NCI-H446 (cell line): ENCODE measurements at places on chromosomes 5 and 9.
A peak's percentile ranks its signal among the peaks of the same experiment; 100 is the strongest.

DNA sequence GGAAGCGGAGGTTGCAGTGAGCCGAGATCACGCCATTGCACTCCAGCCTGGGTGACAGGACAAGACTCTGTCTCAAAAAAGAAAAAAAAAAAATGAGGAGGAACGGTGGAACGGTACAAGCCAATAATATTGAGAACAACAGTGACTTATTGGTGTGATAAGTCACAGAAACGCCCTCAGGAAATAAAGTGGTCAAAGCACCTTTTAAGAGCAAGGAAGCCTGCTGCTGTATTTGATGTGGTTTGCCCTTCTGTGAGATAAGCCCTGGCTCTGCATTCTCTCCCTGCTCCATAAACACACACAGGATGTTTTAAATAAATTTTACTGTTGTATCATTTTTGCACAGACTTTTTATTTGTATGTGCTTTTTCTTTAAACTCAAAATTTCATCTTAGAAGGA lies 269.9 kb upstream of the MSX2 start:
- no peak for DNase-seq

GRCh38 chr5:132057498-132058255 lies 2.8 kb upstream of the IL3 start:
- no peak for DNase-seq

GRCh38 chr5:146341854-146342253 lies 3.2 kb downstream of the POU4F3 start:
- DNase-seq = no peak

- no peak for DNase-seq
Measured at GRCh38 chr5:11958321-11958720, 54.1 kb upstream of the CTNND2 start.

- no peak for DNase-seq
Measured at GRCh38 chr5:169287529-169287928, 13.4 kb downstream of the SLIT3 start.

DNA sequence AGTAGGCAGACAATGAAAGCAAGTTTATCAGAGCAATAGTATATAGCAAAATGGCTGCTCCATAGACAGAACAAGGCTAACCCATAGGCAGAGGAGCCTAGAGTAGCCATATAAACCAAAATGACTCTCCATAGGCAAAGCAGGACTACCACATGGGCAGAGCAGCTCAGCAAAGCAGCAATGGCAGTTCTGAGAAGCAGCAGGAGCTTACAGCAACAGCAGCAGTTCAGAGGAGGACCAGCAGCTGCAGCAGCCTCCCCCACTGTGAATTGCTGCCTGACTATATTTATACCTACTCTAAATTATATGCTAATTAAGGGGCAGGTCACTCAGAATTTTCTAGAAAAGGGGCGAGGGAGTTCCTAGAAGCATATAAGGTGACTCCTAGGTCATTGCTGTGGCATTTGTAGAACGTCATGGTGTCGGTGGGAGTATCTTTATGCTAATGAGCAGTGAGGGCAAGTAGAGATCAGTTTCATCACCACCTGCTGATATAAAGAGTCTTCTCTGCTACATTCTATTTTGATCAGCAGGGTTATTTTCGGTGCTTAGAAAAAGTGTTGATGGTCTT lies 1115.5 kb downstream of the DTWD2 start:
- DNase-seq = no peak

DNA sequence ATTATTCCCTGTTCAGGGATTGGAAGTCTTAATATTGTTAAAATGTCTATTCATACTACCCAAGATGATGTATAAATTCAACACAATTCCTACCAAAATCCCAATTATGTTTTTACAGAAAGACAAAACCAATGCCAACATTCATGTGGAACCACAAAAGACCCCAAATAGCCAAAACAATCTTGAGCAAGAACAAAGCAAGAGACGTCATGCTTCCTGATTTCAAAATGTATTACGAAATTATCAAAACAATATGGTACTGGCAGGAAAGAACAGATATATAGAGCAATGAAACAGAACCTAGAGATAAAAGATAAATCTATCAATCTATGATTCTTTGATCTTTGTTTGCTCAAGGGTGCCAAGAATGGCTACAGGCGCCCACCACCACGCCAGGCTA lies 237.9 kb downstream of the TAF11L14 start:
- no peak for DNase-seq

DNA sequence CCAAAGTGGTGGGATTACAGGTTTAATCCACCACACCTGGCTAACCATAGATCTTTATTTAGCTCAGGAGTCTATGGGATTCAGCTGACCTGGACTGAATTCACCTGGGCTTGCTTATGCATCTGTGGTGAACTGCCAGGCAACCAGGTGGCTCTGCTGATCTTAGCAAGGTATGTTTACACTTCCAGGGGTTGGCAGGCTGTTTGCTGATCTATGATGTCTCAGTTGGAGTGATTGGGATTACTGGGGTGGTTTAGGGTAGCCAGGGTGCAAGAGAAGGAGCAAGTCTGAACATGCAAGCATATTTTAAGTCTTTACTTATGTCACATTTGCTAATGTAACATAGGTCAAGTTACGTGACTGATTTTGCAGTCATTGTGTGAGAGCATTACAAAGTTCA lies 63.6 kb upstream of the JAK2 start:
- no peak for DNase-seq

GRCh38 chr5:24645483-24645882 lies 705 bp upstream of the CDH10 start:
- DNase-seq = no peak

- no peak for DNase-seq
Measured at GRCh38 chr9:76519075-76519835, 60.3 kb downstream of the GCNT1 start.

DNA sequence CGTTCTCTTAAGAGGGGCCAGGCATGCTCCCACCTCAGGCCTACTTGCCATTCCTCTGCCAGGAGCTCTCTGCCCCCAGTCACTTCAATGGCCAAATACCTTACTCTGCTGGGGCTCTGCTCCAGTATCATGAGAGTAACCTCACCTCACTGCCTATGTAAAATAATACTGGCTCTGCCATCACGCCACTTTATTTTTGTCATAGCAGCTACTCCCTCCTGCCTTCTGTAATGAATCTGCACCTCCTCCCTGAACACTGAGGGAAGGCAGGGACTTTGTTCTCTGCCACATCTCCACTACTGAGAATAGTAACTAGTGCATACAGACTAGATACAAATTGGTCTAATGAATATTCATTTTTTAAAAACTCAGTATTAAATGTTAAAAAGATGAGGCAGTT lies 33.8 kb downstream of the MACROH2A1 start:
- no peak for DNase-seq

- no peak for DNase-seq
Measured at GRCh38 chr9:86135371-86135770, 36.0 kb upstream of the GOLM1 start.

DNA sequence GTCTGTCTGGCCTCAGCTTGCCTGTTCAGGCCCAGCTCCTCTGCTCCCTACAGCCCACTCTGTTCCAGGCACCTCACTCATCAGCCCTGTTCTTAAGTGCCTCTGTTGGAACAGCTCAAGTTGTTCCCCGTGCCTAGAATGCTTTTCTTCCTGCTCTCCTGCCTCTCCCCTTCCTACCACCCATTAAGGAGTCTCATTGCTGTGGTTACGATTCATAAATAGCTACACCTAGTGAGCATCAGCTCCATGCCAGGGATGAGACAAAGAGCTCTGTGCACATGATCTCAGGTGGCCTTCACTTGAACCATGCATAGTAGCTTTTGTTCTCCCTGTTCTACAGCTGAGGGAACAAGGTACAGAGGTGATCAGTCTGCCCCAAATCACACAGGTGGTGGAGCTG lies 54.3 kb downstream of the PSD2 start:
- no peak for DNase-seq

GRCh38 chr5:90071066-90071465 lies 338.5 kb downstream of the CETN3 start:
- no peak for DNase-seq

GRCh38 chr5:3186736-3187405 lies 408.8 kb upstream of the IRX1 start:
- DNase-seq = no peak

DNA sequence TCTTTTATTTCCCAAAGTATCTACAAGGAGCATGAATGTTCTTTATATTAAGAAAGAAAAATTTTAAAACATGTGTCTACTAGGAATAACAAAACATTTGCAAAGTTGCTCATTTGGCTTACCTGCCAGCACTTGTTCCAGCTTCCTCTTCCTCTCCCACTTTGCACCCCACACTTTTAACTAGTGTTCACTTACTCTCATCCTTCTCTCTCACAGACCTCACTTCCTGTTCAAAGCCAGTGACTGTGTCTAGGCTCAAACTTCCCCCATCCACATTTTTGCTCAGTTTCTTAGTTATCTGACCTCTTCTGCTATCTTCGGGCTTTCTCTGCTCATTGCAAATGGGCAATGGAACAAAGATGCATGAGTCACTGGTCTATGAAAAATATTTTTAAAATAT lies 512.2 kb upstream of the ZNF462 start:
- DNase-seq = no peak

DNA sequence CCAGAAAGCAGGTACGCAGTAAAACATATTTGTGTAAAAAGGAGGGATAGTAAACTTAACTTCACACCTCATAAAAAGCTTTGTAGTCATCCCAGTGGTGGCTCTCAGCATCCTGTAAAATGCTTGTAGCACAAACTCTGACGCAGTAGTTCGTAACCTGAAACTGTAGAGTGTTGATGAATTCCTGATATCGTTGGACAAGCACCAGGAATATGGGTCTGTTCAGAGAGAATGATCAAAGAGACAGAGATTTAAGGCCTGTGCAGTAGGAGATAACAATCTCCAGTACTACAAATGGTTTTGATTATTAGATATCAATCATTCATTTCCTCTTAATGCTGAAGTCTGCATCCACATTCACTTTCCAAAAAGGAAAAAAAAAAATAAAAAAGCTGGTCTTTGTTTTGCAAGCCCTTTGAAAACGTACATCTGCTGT lies 148.5 kb downstream of the KIAA0825 start:
- no peak for DNase-seq

DNA sequence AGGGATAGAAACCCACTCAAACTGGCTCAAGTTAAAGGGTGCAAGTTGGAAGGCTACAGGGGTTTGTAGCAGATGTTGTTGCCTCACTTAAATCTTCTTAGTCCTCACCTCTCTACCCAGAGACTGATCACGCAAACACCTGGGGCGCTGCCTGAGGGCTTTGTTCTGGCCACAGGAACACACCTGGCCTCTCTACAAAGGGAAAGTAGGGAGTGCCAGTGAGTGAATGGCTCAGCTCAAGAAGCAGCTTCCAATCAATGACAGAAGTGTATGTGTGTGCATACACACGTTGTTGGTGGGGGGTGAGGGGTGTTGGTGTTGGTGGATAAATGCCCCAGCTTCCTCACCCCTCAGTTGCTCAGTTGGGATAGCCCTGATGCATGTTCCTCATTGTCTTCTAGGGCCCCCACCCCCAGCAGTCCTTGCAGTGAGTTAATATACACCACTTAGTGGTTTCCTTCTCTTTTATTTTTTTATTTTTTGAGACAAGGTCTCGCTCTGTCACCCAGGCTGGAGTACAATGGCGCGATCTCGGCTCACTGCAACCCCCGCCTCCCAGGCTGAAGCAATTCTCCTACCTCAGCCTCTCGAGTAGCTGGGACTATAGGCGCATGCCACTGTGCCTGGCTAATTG lies 30.6 kb upstream of the CTNNA1 start:
- DNase-seq = no peak

GRCh38 chr9:111399772-111400563 lies 69.9 kb upstream of the OR2K2 start:
- no peak for DNase-seq

DNA sequence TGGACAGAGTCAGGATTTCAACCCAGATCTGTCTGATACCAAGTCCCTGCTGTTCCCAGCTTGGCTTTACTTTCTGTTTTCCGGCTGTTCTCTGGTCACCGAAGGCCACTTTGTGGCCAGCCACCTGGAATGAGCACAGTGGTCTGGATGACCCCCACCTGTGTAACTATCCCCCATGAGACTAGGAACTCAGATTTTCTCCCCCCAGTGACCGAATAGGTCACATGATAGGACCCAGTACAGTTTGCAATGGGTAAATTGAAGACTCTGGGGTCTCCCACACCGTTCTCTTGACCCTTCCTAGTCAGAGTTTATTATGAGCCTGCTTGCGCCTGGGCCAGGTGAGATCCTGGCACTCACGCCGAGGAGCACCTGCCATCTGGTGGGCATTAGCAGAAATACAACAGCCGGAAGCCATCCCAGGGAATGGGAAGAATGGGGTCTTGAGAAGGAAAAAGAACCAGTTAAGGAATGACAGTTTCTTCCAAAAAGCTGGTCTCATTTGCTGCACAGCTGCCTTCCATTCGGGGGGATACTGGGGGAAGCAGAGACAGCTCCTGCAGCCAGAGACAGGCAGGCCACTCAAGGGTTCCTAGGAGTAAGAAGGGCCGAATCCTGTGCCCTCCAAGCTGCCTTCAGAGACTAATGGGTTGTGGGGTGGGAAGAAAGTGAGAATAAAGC lies 7.1 kb downstream of the PHYHD1 start:
- no peak for DNase-seq

GRCh38 chr5:111972080-111972479 lies 215.1 kb upstream of the NREP start:
- no peak for DNase-seq

DNA sequence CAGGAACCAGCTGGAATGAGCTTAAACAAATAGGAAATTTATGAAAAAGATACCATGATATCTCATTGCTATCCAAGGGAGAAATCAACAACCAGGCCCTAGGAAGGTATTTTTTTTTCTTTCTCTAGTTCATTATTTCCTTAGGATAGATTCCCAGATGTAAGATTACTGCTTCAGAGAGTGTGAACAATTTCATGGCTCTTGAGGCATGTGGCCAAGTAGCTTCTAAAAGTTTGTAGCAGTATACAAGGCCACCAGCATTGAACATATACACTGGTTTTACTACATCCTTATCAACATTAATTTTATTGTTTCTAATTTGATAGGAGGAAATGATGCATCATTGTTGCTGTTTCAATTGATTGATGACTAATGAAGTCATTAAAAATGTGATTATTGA lies 201.2 kb downstream of the SREK1 start:
- DNase-seq = no peak

GRCh38 chr5:10699281-10699874 lies 61.7 kb downstream of the DAP start:
- no peak for DNase-seq

DNA sequence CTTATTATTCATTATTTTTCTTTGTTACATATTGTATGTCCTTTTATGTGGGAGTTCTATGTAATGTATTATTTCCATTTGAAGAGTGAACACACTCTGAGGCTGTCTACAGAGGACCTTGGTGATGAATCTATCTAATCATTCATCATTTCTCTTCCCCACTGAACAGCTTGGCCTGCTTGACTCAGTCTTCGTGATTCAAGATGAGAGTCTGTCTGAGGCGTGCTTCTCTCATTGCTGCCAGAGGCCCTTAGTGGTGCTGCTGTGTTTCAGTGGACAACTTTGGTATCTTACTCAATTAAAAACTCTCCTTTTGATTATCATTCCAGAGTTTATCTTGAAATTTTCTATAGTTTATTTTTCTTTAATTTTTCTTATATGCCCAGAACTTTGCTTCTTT lies 318.1 kb upstream of the DAB2 start:
- DNase-seq = no peak

- DNase-seq = peak; percentile 1
Measured at GRCh38 chr9:73597771-73598170, 446.1 kb downstream of the ANXA1 start.
